ENCODE measurements at places on chromosomes 2 and 18.

GRCh38 chr2:221001381-221001801 lies 570.7 kb downstream of the EPHA4 start:
- DNase-seq = no peak

DNA sequence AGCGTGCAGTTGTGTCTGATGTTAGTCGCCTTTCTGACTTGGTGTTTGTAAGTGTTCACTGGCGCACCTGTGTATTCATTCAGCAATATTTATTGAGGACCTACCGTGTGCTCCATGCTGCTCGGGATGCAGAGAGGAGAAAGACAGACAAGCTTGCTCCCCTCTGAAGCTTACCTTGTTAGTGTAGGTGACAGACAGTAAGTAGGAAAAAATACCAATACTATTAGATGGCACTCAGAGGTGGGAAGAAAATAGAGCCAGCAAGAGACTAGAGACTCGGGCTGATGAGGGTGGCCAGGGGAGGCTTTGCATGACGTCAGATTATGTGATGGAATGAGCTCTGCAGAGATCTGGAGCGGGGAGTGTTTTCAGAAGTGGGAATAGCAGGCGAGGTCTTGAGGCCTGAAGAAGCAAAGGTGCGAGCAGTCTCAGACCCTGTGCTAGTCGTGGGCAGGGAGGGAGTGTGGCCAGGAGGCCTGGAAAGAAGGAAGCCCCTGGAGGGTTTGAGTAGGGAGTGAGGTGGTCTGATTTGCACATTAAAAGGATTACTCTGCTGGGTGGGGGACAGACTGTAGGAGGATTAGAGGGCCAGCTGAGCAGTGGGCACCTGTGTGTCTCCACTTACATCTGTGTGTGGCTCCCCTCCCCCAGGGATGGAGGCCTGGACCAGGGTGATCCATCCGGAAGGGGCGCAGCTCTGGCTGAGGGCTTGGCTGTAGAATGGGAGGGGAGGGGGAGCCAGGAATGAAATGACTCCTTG lies 11.8 kb downstream of the MTCL1 start:
- DNase-seq = no peak

- DNase-seq = no peak
These were observed 25.4 kb downstream of the UXS1 start for GRCh38 chr2:106168657-106169056.

DNA sequence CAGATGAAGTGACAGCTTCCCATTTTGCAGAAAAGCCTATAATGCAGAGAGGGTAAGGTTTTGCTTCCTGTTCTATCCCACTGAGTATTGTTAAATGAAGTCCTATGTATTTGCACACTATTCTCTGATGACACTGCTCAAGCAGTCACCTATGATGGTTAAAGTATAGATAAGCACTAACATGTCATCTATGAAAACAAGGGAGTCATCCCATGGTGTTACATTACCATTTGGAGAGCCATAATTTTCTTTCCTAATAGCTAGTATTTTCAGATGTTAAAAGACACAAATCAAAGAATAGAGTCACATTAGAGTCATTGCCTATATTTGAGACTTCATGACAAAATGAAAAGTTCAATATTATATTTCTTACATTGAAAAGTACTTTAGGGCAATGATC lies 42.8 kb upstream of the GRB14 start:
- no peak for DNase-seq

DNA sequence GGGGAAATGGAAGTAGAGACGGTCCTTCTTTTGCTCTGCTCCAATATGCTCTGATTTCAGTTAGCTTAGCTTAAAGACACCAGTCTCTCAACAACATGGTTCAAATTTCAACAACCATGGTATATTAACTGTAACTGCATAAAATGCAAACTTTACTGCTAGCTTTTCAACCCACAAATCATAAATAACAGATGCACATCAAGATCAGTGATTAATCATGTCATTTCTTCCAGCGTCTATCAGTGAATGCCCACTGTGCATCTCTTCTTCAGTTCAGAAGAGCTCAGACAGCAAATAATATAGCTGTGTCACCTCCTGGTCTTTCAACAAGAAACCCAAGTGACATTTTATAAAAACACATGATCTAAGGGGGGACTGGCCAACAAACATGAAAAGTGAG lies 12.6 kb downstream of the PECR start:
- DNase-seq = no peak

DNA sequence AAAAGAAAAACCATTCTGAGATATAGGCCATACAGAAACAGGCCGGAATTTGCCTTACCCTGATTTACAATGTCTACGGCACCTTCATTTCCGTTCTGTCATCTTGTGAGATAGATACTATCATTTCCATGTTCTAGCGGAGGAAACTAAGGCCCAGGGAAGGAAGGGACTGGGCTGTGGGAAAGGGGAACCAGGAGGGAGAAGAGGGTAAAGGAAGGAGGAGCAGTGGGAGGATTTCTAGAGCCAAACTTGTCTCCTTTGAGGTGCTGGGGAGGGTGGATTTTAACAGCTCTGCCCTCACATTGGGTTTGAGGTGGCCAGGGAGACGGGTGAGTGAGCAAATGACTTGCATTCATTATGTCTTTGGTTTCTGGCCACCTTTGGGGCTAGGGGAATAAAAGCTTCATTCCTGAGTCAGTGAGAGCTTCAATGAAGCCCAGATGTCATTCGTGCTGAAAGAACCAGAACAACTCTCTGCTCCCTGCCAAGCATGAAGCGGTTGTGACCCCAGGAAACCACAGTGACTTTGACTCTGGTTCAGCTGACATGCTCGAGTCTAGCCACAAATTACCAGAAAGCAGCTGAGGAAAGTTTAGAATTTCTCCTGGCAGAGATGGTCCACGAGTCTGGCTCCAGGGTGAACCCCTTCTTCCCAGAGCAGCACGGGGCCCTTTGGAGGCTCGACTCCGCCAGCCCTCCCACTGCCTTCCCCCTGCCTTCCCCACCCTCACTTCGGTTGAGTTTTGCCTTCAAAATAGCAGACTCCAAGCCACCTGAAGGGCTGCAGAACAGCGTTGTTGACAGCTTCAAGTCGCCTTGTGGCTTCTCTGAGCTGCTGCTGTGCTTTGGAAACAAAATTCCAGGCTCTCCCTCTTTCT lies 3.8 kb downstream of the ACTG2 start:
- no peak for DNase-seq

GRCh38 chr2:238080518-238080917 lies 19.6 kb upstream of the ESPNL start:
- DNase-seq = no peak

DNA sequence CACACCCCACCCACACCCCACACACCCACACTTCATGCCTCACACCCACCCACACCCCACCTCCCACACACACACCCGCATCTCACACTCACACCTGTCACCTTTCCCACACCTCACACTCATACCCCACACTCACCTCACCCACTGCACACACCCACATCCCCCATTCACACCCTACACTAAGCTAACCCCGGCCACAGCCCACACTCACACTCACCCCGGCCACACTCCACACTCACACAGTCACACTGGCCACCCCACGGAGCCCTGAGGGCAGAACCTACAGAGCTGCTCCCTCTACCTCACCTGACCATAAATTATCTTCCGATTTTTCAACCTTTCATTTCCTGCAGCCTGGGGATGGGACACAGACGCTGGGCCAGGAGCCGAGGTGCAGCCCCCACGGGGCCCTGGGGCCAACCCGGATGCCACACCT lies 241.3 kb downstream of the HDAC4 start:
- no peak for DNase-seq

- DNase-seq = no peak
These were observed 593 bp downstream of the ZNF514 start for GRCh38 chr2:95158891-95159619.

GRCh38 chr2:164890544-164890943 lies 48.9 kb upstream of the COBLL1 start:
- DNase-seq = no peak

DNA sequence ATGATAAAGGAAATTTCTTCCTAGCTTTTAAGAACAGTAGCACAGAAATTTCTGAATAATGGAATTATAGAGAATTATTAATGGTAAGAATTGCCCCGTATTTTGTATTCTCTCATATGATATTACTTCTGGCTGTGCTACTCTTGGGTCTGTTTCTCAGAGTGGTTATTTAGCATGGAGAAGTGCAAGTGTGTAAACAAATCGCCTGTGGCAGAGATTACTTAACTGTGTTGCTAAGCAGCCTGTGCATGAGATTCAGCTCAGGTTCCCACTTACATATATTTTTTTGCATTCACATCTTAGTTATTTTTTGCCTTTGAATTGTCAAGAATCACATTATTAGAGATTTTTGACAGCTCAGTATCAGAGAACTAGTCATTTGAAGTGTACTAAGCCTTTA lies 80.1 kb upstream of the NFATC1 start:
- DNase-seq = no peak

DNA sequence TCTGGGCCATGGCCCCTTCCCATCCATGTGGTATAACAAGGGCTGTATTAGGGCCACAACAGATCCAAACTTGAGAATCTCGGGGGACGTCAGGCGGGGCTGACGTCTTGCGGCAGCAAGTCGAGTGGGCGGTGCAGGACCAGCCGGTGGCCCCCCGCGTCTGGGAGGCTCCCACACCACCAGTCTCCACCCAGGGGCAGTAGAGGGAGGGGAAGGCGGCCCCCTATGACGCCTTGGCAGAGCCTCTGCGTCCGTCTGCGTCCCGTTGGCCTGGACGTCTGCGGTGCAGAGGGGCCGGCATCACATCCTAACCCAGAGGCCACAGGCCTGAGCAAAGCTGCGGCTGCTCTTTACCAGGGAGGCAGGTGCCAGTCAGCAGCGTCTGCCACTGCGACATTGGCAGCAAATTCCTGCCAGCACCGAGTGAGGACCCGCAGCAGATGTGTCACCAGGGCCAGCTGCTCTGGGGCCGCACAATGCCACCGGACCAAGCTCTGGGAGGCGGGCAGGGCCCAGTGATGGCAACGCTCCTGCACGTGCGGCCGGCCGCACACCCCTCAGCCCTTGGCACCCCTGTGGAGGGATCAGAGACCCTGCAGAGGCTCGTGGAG lies 73.8 kb downstream of the KCNG2 start:
- DNase-seq = no peak

DNA sequence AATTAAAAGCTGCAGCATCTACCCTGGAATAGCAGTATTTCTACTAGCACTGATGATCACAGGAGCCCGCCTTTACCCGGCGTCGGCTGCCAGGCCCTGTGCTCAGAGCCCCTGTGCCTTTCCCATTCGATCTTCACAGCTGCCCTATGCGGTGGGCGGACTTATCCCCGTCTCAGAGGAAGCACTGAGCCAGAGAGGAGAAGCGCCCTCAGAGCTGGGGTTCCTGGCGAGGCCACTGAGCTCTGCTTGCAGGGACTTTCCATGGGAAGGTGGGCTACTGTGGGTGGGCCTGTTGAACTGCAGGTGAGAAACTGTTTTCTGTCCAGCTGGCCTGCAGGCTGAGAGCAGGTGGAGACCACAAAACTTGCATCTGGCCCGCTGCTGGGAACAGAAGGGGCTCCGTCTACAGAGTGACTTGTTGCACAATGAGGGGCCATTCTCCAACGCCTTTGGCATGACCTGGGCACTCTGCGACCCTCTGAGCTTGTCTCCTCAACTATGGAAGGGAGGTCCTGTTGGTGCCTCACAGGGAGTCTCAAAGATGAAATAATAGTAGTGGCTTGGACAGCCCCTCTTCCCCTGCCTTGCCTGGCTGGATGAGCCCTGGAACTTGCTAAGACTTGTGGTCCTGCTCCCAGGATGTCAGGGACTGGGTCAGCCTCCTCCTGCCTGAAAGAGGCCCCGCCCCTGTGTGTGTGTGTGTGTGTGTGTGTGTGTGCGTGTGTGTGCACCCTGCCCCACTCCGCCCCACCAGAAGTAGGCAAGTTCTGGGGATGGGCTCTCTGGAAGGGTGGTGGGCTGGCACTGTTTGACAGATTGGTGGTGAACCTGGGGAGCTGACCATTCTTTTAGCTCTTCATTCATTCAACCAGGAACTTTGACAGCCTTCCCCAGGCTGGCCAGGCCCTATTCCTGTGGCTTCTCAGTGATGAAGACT lies 32.7 kb downstream of the GLI2 start:
- no peak for DNase-seq

- DNase-seq = no peak
These were observed 467.5 kb downstream of the FBXO15 start for GRCh38 chr18:73679941-73680712.

GRCh38 chr2:37585982-37586621 lies 85.3 kb downstream of the CDC42EP3 start:
- peak; percentile 88 for DNase-seq

DNA sequence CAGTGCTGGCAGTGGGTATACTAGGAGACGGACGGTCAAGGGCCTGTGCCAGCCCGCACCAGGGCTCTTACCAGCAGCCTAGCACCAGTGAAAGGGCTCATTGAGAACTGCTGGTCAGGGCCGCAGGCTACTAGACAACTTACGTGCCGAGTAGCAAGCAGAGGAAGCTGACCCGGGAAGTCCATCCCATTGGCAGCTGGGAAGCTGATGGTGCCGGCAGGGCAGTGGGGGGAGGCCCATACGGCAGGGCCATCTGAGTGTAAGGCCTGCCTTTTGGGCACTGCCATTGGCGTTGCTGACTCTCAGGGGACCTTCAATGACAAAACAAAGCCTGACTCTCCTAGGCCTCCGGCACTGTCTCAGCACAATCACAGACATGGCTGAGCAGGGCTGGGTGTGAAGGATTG lies 20.6 kb downstream of the EFR3B start:
- no peak for DNase-seq

DNA sequence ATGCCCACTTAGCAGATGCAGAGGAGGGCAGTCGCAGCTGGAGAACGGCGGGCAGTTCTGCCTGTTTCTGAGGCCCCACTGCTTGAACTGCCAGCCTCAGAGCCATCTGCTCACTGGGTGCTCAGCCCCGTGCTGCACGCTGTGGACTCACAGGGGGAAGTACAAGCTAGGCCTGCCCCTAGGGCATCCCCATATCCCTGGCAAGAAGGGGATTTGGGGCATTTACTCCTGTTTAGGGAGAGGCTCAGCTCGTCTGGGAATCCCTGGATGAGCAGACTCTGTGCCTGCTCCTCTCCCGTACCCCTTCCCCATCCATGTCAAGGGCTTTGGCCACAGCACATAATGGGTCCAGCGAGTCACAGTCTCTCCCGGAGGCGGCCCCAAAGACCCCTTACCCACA lies 169.8 kb upstream of the PKDCC start:
- DNase-seq = no peak

DNA sequence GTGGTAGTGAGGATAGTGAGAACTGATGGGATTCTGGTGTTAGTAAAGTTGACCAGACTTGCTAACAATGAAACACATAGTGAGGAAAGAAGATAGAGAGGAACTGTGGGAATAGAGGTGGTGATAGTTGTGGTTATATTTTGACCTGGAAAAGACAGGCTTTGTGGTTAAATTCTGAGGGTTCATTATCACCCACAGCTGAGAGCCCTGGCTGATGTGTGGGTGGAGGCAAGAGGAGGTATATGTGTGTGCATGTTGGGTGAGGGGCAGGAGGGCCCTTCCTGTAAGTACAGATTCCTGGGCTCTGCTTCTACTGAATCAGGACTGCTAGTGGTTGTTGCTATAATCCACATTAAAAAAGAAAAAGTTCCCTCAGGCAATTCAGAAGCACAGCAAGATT lies 26.2 kb upstream of the TMEM163 start:
- no peak for DNase-seq

- DNase-seq = no peak
These were observed 3.2 kb downstream of the CFLAR start for GRCh38 chr2:201118961-201119854.

Data from central memory CD4-positive, alpha-beta T cell (primary cell).